Stimulated activated effector memory CD8-positive, alpha-beta T cell treated with anti-CD3 and anti-CD28 coated beads, Interleukin-12 subunit alpha, Interleukin-12 subunit beta, amount 100 ng/mL, for 72 hours (primary cell): ENCODE measurements at places on chromosomes 13 and 19.
A peak's percentile ranks its signal among the peaks of the same experiment; 100 is the strongest.

DNA sequence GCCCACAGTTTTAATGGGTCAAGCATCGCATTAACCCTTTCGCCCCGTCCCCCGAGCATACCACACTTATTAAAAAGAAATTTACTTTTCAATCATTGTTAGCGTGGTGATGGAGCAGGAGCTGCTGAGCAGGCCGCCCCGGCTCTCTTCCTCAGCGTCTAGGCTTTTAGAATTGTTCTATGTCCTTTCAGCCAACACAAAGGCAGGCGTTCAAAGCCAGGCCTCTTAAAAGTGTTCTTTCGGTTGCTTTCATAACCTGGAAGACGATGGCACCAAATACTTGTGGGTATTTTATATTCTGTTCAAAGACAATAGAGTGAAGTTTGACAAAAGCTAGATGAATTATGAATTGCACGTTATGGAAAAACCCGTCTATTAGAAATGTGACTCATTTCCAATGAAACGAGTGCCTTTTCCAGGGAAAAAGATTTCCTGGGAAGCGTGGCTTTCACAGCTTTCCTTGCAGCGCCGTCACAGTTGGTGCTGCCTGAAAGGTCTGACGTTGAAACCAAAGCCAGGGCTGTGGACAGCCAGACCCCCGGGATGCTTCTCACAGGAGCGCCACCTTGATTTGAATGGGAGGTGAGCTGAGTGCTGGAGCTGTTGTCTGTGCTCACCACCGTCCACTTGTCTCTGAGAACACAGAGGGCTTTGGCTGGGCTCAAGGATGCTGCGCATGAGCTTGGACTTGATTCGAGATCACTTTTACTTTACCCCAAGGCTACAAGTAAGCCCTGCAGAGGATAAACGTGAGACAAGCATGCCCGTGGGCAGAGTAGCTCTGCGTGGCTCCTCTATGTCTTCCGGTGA lies 78.8 kb downstream of the SOX1 start:
- no peak for DNase-seq

DNA sequence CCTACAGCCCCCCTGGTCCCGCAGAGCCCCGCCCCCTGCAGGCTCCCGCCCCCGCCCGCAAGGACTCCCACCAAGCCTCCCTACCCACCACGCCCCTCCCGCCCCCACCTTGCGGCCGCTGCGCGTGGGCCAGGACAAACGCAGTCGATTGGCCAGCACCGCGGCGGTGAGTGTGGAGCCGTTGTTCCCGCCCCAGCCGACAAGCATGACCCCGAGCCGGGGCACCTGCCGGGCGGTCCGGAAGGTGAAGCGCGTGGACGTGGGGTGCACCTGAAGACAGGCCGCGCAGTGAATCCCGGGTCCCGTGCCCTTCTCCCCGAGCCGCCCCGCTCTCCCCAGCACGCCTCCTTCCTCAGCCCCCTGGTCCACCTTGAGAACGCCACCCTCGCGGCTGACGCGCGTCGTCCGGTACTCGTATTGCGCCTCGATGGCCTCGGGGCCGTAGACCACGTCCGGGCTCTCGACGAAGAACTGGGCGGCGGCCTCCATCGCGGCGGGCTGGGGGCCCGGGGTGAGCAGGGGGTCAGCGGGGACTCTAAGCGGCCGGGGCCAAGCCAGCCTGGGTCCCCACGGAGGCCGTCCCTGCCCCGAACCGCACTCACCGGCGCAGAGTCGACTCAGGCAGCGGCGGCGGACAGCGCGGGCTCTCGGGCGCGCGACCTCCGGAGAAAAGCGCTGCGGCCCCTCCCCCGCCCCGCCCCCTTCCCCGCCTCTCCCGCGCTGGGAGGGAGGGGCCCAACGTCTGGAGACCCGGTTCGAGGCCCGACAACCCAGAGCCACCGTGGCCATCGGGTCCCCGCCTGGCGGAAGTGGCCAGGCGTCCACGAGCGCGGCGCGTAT lies at the start of gene ISYNA1:
ISYNA1 (minus strand) TSS at position 643 of the 840 bp plus-strand sequence; CDS start at position 489, 154 bp downstream.
- DNase-seq = peak; percentile 76

GRCh38 chr19:30078381-30078910 lies 136.4 kb downstream of the URI1 start:
- no peak for DNase-seq

DNA sequence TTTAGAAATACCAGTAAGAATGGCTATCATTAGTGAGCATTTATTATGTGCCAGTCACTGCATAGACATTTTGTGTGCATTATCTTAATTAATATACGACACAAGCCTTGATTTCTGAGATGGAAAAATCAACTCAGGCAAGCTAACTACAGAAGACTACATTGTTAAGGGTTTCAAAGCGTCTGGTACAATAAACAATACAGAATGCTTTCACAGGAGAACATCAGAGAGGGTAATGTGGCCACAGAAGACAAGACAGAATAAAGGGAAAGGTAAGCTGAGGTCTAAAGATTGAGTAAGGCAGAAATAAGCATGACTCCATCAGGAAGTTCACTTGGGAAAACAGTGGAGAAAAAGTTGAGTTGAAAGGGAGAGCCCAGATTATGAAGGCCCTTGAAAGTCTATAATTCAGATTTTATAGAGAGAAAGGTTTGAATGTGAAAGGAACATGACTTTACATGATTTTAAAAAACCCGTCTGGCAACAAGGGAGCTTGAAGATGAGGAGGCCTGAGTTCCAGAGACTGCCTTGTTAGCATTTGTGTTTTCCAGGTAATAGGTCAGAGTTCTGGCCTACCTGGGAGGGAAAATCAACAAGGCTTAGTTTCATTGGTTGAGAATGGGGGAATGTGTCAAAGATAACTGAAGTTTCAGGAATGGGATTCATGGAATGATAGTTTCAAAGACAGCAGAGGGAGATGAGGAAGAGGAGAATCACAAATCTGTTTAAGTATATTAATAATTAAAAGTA lies 1.8 kb upstream of the MBNL2 start:
- DNase-seq = no peak

- peak; percentile 44 for DNase-seq
Observed at GRCh38 chr13:50255639-50256038, 240.4 kb downstream of the KCNRG start.
